ENCODE measurements at places on chromosomes 1 and 21. TPM values are rescaled to one million over a fixed set of nuclear protein-coding genes. Genes with fewer than 3 reads are reported as not detected.

Gene KIF14
- total RNA-seq, result 4.3 TPM

Gene LAPTM5
- total RNA-seq, result 0.13 TPM

Gene CRP
- total RNA-seq, result not detected

Gene CFAP107
- total RNA-seq, result not detected

Gene TARS2
- total RNA-seq, result 13.9 TPM

Gene ANKRD34A
- 0.76 TPM for total RNA-seq

Gene S100A7
- total RNA-seq, result not detected

Gene ASTN1
- total RNA-seq, result not detected

Gene LPAR3
- 0.32 TPM for total RNA-seq

Gene EBNA1BP2
- total RNA-seq, result 54.4 TPM

Gene RPS8
- total RNA-seq, result 1,610 TPM

Gene MROH9
- total RNA-seq, result 0.22 TPM

Gene ARTN
- total RNA-seq, result not detected

Gene SMPDL3B
- total RNA-seq, result not detected

Gene TMEM52
- total RNA-seq, result not detected

Gene ATP1A2
- total RNA-seq, result 0.22 TPM

Gene SLC45A3
- 0.54 TPM for total RNA-seq

Gene F13B
- not detected for total RNA-seq

Measured in articular chondrocyte of knee joint (primary cell).